Stimulated activated CD4-positive, alpha-beta T cell treated with anti-CD3 and anti-CD28 coated beads, TNF-alpha, amount 100 ng/mL, for 4 hours (primary cell): ENCODE measurements at places on chromosomes 2 and 18.

DNA sequence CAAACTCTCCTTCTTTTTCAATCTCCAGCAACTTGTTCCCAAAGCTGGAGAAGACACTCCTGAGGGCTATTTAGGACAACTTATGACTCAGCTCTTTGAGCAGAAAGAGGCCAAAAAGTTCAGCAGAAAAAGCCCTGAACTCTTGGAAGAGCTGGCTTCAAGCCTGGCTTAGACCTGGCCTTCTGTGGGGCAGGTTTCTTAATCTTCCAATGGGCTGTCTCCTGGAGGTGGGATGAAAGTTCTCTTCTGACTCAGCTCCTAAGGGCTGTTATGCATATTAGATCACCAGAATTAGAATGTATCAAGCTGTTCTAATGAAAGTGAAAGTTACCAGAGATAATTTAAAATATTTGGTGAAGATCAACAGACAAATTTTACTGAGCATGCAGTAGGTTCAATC lies 129.4 kb downstream of the RAD51AP2 start:
- DNase-seq: no peak

DNA sequence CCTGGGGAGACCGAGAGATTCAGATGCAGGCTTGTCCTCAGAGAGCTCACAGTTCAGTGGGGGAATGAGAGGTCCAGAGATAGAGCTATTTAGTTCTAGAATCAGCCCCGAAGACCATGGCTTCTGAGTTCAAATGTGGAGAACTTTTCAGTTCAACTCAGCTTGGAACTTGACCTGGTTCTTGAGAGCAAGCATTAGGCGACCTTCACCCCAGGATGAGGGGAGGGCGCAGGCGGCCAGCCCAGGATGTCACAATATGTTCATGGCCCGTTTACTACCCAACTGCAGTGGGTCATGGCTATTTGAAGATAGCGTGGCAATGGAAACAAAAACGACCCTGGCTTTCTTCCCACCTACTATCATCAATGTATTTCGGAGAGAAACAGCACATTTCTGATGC lies 33.8 kb downstream of the DCDC2C start:
- DNase-seq: no peak

DNA sequence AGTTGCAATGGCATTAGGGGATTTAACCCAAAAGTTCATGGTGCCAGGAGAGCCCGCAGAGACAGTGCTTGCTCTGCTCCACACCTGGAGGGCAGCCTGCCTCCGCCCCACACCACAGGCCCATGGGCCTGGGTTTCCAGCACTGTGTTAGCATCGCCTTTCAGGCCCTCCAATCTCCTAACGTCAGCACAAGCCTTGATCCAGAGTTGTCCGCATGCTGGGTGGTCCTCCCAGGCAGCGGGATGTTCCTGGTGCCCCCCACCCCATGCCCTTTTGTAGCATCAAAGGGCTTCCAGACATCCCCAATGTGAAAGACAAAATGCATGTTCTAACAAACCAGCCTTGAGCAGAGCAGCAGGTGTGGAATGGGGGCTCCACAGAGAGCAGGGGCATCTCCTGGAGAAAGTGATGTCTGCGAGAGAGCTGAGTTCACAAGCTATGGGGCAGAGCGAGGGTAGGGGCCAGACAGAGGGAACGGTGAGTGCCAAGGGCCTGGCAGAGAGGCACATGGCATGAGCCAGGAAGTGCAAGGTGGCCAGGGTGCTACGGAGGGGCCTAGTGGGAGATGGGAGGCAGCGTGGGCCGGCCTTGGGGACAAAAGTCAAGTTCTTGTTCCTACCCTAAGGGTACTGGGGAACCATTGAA lies 119.2 kb downstream of the CYP26B1 start:
- DNase-seq: no peak

- DNase-seq: no peak
These were observed 37.7 kb upstream of the NT5C1B start for GRCh38 chr2:18626958-18627650.

DNA sequence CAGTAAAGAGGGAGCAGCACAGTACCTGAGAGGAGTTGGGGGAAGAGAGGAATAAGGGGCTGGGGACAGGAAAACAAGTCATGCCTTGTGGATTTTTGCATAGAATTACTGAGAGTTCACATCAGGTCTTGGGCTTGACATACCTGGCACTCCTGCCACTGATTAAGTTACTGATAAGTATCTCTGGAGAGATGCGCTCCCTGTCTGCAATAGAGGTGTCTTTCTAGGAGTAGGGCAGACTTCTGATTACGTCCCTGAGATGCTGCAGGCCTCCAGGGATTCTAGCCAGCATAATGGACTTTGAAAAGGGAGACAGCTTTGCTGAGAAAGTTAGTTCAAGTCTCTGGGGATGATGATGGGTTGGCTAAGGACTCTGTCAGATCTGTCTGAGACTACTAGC lies 69.4 kb downstream of the CHRNA1 start:
- no peak for DNase-seq

GRCh38 chr18:23324861-23325260 lies 128.2 kb upstream of the RIOK3 start:
- DNase-seq: no peak

GRCh38 chr2:64819774-64820688 lies 166.3 kb upstream of the SERTAD2 start:
- peak; percentile 41 for DNase-seq

DNA sequence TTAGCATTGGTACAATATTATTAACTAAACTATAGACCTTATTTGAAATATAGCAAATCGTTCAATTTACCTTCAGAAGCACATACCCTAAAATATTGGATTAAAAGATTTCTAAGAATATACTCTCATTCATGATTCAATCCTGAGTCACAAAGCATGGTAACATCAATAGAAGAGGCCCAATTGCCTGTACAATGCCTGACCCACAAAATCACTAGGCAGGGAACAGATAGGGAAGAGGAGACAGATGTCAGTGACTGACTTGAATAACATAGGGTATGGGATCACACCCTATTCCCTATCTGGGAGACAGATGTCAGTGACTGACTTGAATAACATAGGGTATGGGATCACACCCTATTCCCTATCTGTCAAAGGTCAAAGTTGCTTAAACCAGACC lies 611.6 kb upstream of the VRK2 start:
- no peak for DNase-seq

- DNase-seq: no peak
These were observed 12.2 kb downstream of the ROCK1 start for GRCh38 chr18:21099442-21099841.

GRCh38 chr2:214536625-214537024 lies 125.8 kb downstream of the VWC2L start:
- no peak for DNase-seq

- no peak for DNase-seq
These were observed 264.4 kb upstream of the SIX2 start for GRCh38 chr2:45273412-45274249.

DNA sequence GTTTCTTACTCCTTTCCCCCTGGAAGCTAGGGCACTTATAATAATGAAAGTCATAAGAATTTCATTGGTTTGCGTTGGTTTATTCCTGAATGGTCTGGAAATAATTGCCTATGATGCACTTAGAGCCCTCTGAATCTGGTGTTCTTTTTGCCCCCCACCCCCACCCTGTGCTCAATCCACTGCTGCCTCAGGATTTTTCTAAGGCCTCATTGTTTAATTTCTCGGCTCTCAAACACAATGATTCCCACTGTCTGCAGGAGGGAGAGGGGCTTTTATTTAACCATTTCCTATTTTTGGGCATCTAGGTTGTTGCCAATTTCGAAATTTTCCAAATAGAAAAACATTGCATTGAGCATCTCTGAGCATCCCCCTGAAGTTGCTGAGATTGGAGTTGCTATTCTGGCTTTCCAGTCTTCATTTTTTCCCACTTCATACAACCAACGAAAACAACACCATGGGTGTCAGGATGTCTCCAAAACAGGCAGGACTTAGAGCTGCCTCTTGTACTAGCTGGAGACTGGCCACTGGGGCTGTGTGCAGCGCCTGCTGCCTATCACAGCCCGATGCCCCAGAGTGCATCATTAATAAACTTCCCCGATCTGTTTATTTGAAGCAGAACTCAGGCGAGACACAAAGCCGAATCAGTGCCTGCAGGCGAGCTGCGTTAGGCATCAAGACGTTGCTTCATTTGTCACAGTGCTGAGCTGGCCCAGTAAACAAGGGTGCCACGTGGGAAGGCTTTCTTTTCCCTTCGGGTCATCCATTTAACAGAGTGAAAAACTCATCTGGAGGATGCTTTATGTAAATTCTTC lies 1.8 kb upstream of the PCARE start:
- DNase-seq: no peak

DNA sequence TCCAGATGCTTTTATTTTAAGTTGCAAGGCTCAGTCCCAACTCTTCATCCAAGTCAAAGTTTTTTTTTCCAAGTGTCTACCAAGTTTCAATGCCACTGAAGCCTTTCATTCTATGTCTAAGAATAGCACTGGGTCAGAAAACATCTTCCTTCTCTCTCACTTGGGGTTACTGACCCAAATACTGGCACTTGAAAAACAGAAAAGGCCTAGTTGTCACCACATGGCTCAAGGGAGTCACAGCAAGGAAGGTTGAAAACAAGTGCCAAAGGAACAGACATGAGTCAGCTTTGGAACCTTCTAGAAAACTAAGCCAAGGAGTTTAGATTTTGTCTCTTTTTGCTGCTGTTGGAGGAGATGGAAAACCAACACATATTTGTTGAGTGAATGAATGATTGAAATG lies 146.5 kb downstream of the COPS8 start:
- DNase-seq: no peak

DNA sequence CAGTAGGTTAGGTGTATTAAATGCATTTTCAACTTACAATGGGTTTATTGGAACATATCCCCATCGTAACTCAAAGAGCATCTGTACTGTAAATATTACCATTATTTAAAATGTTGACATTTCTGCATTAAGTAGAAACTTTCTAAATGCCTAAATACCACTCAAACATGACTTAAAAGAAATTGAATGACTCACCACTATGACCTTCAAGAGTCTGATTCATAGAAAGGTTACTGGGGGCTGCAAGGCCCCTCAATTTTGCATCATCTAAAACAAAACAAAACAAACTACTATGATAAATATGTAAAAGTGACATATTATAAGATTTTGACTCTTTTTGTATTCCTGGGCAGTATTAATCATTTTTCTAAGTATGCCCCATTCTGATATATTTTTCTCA lies 7.6 kb downstream of the WDR35 start:
- DNase-seq: no peak

DNA sequence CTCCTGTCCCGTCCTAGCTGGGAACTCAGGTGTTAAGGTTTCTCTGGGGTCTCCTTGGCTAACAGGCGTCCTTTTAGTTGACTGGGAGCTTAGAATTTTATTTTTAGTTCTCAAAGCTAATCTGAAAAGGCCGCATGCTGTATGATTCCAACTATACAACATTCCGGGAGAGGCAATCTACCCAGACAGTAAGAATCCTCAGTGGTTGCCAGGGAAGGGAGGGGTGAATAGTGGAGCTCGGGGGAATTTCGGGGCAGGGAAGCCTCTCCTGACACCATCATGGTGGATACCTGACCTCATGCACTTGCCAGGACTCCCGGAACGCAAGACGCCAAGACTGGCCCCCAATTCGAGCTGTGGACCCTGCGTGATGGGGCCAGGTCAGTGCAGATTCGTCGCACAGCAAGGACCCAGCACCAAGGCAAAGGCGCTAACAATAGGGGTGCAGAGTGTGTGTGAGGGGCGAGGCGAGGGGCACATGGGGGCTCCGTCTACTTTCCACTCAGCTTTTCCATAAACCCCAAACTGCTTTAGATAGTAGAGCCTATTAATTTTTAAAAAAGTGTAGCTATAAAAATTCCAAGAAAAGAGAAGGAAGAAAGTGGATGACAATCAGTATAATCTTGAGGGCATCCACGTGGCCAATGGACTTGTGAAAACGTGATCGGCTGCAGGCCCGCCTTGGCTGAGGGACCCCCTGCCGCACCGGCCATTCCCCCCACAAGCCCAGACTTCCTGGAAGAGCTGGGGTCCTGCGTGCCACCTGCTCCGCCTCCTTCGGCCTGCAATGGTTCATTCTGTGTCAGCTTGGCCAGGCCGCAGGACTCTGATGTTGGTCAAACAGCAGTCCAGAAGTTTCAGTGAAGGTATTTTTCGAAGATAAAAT lies 17.3 kb downstream of the PDCD1 start:
- DNase-seq: no peak

- DNase-seq: no peak
These were observed 37.3 kb upstream of the ACAA2 start for GRCh38 chr18:49850636-49851035.

GRCh38 chr2:174224665-174225288 lies 23.6 kb downstream of the OLA1 start:
- DNase-seq: no peak

DNA sequence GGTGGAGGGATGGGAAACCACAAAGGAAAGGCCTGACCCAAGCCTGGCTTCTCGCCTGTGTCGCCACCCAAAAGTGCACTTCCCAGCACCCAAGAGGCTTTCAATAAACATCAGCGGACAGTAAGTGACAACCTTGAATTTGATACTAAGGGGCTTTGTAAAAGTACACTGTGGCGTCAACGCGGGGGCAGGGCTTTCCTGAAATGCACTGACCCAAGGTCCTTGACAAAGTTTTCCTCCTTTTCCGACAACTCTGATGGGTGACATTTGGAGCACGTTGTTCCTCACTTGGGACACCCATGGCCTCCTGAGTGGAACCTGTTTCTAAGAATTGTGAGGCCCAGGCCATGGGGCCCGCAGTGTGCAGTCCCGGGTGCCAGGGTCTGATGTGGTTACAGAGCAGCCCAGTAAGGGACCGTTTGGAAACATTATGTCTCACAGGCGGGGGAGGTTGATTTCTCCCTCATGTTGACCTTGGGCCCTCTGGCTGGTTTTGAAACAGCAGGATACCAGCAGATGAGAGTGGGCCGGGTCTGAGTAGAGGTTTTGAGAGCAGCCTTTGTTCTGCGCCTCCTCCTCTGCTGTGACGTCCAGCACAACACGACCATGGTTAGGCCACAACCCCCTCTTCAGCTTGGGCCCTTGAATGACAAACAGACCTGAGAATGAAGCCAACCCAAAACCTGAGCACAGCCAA lies 2.8 kb upstream of the ZBTB14 start:
- no peak for DNase-seq

DNA sequence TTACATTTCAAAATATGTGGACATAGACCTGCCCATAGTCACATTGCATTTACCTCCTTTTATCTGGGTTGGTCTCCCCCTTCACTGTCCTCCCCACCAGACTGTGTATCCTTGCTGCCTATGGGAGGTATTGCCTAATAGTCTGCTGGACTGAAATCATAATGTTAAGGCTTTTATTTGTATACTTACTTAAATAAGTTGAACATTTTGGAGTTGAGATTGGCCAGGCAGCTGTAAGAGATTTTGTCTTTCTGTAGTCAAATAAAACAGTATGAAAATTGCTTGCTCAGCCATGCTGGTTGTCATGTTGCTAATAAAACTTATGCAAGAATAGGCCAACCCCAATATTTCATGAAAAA lies 280.9 kb downstream of the PTPRM start:
- DNase-seq: no peak

- no peak for DNase-seq
These were observed 5.7 kb downstream of the MCFD2 start for GRCh38 chr2:46909771-46910419.

DNA sequence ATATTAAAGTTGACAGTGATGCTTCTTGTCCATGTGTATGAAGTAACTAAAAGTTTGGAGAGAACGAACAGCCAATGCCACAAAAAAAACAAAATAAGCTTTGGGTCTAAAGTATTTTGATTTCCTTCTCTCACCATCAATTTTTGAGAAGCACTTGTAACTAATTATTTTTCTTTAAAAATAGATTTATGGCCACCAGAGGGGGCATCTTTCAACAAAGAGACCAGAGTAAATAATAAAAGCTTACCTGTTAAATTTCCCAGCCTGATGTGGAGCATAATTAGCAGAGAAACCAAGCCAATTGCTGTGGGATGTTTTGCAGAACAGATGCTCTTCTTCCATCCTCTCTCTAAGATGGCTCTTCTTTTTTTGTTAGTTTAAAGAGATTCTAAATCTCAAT lies 29.0 kb downstream of the LINC00305 start:
- DNase-seq: no peak
